Progenitor cell of endocrine pancreas (in vitro differentiated cells): ENCODE measurements at places on chromosomes 13 and 19.

DNA sequence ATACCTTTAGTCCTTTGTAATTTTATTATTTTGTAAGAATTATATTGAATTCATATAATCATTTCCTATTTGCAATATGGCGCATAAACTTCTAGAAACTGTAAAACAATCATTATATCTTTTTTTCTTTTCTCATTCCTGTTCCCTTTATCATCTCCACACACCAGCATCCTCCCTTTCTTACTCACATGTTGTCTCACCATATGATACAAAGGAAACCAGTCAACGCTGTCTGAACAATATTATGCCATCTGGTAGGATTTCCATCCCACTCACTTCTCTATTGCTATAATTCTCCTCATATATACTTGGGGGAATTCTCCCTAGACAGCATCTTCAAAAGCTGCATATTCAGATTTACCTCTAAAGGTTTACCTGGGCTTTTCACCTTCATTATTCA lies 389.8 kb downstream of the NDFIP2 start:
- DNase-seq = no peak

- DNase-seq = no peak
These were observed 160.9 kb downstream of the TBC1D4 start for GRCh38 chr13:75321084-75321483.

- DNase-seq = no peak
These were observed 69.4 kb downstream of the C13orf42 start for GRCh38 chr13:51041710-51042109.

DNA sequence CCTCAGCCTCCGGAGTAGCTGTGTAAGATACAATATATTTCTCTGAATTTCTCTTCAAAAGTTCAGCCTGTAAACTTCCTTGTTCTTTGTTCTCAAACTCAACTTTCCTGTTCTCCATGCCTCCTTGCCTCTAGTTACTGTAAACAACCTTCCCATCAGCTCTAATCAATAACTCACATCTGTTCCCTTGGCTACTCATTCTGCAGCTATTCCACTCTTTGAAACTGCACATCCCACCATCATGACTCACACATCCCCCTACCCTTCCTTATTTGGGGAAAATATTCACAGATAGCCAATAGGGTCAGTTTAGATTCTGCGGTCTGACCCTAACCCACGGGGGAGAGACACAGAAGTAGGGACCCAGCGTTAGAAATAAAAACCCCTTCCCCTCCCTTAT lies 2.0 kb downstream of the ZNF562 start:
- DNase-seq = no peak

- peak; percentile 23 for DNase-seq
These were observed 78.3 kb downstream of the CYSLTR2 start for GRCh38 chr13:48731957-48732569.

- DNase-seq = no peak
These were observed 2.3 kb downstream of the NOVA2 start for GRCh38 chr19:45971260-45971902.

DNA sequence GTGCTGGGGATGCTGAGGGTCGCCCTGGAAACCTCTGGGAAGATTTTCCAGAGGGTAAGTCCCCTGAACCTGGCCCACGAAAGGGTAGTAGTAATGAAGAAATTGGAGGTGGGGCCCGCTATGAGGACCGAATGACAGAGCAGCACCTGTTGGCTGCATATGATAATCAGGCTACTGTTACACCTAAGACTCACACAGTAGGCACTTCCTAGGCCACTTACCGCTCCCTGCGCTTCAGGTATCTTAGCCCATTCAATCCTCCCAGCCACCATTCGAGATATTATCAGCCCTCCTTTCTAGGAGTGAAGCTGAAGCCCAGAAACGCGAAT lies 4.3 kb upstream of the LRFN3 start:
- no peak for DNase-seq

DNA sequence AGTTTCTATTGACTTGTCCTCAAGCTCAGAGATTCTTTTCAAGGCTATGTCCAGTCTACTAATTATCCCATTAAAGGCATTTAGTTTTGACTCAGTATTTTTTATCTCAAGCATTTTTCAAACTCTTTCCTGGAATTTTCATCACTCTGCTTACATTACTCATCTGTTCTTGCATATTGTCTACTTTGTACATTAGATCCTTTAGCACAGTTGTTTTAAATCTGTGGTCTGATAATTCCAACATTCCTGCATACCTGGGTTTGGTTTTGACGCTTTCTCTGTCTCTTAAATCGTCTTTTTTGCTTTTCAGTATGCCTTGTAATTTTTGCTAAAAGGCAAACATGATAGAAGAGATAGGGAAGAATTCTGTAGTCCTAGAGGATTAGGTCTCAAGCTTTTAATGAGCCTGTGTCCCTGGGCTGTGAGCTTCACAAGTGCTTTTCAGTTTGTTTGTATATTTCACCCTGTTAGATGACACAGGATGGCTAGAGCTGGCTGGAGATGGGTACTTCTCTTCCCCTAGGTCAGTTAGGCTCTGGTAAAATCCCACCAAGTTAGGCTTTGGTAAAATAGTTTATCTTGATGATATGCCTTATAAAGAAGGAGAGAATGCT lies 46.1 kb upstream of the GPC6 start:
- DNase-seq = no peak

DNA sequence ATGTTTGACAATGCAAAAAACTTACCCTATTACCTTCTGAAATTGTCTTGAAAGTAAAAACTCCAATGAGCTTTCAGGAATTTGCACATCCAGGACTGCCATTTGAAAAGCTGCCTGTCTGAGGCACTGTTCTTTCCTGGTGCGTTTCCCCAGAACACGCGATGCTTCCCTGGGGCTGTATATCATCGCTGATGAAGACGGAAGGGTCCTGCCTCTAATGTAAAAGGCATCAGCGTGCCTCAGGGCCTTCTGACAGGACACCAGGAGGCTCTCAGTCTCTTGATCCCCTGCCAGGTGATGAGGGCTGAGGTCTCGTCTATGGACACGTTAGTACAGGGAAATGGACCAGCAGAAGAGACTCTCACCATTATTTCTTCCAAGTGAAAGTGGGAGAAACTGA lies 296.8 kb downstream of the EFNB2 start:
- no peak for DNase-seq

DNA sequence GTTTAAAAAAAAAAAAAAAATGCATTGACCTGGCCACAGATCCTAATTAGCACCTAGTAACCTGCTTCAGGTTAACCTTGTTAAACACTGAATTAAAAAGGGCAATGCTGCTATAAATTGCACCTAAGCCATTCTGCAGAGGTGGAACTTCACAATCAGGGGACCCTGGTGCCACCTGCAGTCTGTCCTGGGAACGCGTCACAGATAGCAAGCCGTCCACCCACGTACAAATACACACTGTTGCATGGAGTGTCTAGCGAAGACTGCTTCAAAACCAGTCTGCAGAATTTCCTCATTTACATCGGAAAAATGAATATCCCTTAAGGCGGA lies 169.3 kb downstream of the COL4A1 start:
- no peak for DNase-seq

- DNase-seq = no peak
These were observed 151.4 kb downstream of the PDS5B start for GRCh38 chr13:32737679-32738078.

GRCh38 chr19:30911491-30911890 lies 437.7 kb downstream of the TSHZ3 start:
- DNase-seq = no peak

GRCh38 chr19:34503531-34504272 lies 22.1 kb downstream of the WTIP start:
- DNase-seq = no peak

DNA sequence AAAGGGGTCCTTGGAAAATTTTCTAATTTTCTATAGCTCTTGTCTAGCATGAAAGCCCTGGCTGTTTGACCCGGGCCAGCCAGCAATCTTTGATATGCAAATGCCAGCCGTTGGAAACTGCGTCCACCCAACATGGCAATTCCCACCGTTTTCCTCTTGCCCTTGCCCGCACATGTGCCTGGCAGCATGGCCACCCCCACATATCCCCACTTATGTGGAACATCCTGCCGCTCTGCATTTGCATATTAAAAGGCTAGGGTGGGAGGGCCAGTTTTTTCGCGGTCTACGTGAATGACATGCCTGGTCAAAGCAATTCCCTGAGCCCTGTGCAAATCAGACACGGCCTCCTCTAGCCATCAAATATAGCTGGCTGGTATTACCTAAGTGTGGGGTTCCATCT lies 110.3 kb upstream of the TDRD3 start:
- DNase-seq = no peak

GRCh38 chr13:34056733-34057258 lies 238.8 kb downstream of the RFC3 start:
- no peak for DNase-seq
